ENCODE measurements at places on chromosomes 12 and 14. TPM values are rescaled to one million over a fixed set of nuclear protein-coding genes. Genes with fewer than 3 reads are reported as not detected.
A peak's percentile ranks its signal among the peaks of the same experiment; 100 is the strongest.

DNA sequence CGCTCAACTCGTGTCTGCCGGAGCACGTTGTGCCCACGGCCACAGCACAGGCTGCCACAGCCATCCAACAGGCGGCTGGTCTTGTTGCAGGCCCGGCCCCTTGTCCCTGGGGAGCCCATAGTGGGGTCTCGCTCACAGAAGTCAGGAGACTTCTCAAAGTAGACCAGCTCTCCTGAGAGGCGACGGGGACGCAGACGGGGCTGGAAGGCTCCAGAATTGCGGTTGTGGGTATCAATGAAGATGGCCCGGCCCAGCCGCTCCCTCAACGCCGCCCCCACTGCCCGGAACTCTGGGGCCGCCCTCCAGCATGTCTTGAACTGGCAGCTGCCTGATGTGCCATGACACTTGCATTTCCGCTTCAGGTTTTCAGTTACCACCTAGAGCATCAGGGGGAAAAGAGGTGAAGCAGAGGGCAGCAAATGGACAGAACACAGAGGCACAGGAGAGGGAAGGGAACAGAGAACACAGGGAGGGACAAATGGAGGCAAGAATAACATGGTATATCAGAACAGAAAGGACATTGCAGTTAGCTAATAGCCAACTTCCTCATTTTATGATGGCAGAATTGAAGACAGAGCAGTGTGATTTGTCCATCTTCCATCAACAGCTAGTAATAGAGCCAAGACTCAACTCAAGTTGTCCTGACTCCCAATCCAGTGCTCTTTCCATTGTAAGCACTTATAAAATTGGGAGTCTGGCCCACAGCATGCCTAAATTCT lies 5.2 kb downstream of the WNT10B start:
- DNase-seq, result no peak

GRCh38 chr14:58027904-58028303 lies 124.1 kb downstream of the ARMH4 start:
- DNase-seq, result no peak

GRCh38 chr12:78278706-78279190 lies 448.1 kb downstream of the NAV3 start:
- DNase-seq, result no peak

DNA sequence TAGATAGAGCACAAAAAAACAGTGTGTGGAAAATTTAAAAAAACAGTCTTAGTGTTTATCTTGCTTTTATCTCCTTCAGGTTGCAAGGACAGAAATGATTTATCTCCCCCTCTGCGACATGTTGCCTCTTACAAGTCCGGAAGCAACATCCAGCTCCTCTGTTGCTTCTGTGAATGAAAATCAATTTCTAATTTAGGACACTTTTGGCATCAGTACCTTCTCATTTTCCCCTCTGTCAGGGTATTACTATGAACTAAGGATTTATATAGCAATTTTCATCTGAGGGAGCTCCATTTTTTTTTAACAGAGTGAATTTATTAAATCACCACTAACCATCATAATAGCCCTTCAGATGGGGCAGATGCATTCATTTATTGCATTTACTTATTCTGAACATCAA lies 116.6 kb upstream of the PLXNC1 start:
- DNase-seq, result no peak

DNA sequence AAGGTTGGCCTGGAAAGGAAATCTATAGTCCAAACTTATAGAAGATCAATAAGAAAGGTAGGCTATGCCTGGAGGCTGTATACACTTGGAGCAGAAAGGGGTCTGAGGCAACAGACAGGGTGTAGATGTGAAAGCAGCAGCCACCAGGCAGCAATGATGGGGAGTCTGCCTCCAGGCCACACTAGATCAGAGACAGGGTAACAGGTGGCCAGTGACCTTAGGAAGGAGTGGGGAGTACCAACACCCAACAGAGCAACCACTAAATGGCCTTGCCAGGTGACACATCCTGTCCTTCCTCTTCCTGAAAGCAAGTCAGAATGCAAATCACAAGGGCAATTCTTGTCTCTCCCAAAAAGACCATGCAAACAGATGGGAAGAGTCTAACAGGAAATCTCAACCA lies 46.4 kb upstream of the NID2 start:
- DNase-seq, result no peak

- peak; percentile 13 for DNase-seq
Observed at GRCh38 chr14:23402296-23403138, 5.6 kb downstream of the MYH6 start.

- DNase-seq, result no peak
Observed at GRCh38 chr14:72560889-72561493, 332.9 kb downstream of the DPF3 start.

ARHGAP9 gene
- not detected for total RNA-seq

PSEN1 gene
- 81.9 TPM for total RNA-seq

Data from GM23248 (cell line).